NCI-H1930 (cell line): ENCODE measurements at places on chromosomes 16 and 17.

DNA sequence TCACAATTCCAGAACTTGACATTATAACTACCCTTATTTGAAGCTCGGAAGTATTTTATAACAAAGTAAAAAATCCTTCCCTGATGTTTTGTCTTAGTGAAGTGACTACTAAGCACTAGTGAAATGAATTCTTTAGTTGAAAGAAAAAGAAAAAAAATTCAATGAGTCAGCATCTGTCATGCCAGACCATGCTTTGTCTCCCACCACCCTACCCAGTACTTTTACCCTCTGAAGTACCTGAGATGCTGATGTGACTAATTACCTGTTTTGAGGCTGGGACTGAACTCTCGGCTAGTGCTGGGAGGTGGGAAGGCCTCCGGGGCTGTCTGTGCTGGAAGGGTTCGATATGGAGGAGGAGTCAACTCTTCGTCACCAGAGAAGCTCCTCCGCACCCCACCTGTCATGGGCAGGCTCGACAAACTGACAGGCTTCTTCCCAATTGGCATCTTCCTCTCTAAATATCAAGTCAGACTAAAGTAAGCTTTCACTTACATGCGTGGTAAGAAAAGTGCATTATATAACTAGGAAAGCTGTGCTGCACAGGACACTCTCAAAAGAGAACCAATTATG is 19.6 kb downstream of the NME2 start:
- DNase-seq: no peak

DNA sequence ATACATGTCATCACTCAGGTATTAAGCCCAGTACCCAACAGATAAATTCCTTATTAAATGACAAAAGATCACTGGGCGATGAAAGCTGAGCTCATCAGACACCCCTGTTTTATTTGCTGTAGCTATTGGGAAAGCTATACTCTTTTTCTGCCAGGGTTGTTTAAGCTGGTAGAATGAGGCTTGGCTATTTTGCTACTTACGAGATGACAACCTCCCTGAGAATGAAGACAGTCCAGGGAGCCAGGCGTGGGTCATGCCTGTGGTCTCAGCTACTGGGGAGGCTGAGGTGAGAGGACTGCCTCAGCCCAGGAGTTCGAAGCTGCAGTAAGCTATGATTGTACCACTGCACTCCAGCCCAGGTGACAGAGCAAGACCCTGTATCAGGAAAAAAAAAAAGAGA is 4.3 kb upstream of the SH2B1 start:
- DNase-seq: no peak

GRCh38 chr17:76267051-76267576 is 2.0 kb downstream of the UBALD2 start:
- DNase-seq: no peak

- DNase-seq: no peak
Observed at GRCh38 chr17:3848229-3848835, 2.3 kb upstream of the NCBP3 start.

GRCh38 chr16:57960310-57960709 is 10.6 kb downstream of the CNGB1 start:
- no peak for DNase-seq

DNA sequence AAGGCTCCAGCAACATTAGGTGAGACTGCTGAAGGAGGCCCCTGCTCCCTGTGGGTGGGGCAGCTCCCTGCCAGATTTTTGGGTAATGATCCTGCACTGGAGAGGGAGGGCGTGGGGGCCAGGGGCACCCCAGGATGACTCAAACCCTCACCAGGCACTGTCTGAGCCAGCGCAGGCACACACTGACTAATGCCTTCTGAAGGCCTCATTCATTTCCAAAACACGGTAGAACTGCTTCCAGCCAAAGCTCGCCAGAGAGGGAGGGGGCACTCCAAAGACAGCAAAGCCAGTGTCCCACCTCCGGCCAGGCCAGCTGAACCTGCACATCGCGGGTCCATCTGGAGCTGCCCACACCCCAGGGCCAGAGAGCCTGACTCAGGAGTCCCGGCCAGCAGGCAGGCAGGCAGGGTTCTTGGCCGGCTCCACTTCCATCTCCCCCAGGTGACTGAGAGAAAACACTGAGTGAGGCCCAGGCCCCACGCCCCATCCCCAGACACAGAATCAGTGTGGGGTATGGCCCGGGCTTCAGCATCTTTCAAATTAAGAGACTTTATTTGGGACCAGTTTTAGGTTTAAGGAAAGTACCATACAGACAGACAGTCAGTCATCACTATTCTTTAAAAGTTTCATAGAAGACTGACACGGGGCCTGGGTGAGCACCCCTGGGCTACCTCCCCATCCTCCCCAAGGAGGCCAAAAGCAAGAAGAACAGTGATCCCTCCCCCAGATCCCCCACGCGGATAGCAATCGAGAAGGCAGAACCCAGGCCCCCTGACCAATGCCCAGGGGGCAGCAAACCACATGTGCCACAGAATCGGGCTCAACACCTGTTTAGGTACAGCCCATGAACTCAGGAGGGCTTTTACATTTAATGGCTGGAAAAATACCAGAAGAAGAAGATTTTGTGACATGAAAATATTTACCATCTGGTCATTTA is 2.3 kb downstream of the PIEZO1 start:
- no peak for DNase-seq

GRCh38 chr16:22782314-22782713 is 31.6 kb upstream of the HS3ST2 start:
- DNase-seq: no peak
